ENCODE measurements at places on chromosomes 1 and 21.

- no peak for DNase-seq
These were observed 2.6 kb upstream of the C1orf141 start for GRCh38 chr1:67137307-67137753.

DNA sequence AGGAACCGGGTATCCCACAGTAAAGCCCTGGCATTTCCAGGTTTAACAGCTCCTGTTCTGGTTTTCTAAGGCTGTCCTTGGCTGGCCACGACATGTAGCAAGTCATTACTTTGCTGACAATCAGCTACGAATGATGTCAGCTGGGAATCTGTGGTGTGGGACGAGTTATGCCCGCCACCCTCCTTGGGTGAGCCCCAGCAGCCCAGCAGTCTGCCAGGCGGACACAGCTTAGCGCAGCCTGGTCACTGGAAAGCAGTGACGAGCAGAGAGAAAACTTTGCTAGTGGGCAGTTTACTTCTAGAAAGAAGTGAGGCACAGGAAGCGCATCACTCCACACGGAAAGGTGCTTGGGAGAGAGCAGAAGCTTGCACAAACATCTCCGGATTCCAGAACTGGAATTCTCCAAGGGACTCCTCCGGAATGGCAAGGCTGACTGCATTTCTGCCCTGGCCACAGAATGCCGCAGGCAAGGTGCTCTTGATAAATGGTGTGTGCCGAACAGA lies 15.5 kb upstream of the ZNF436 start:
- DNase-seq = no peak

- DNase-seq = no peak
These were observed 4.0 kb downstream of the S100A16 start for GRCh38 chr1:153608742-153609584.

GRCh38 chr1:203096566-203096965 lies 10.8 kb upstream of the MYOG start:
- DNase-seq = no peak
